Suppressor macrophage (primary cell): ENCODE measurements at places on chromosomes 6 and 20.
A peak's percentile ranks its signal among the peaks of the same experiment; 100 is the strongest.

- DNase-seq, result peak; percentile 67
Measured at GRCh38 chr20:63495741-63496595, 2.9 kb downstream of the EEF1A2 start.

- no peak for DNase-seq
Measured at GRCh38 chr6:121596441-121596840, 161.0 kb downstream of the GJA1 start.

- peak; percentile 72 for DNase-seq
Measured at GRCh38 chr6:30357678-30358540, 13.0 kb downstream of the RPP21 start.

- no peak for DNase-seq
Measured at GRCh38 chr6:17869010-17869752, 118.3 kb downstream of the KIF13A start.

GRCh38 chr6:116111552-116112528, 11.2 kb downstream of the NT5DC1 start:
- no peak for DNase-seq

- DNase-seq, result no peak
Measured at GRCh38 chr6:143361536-143362191, 88.8 kb downstream of the ADAT2 start.

- peak; percentile 31 for DNase-seq
Measured at GRCh38 chr6:111260570-111261298, 173.4 kb downstream of the SLC16A10 start.

DNA sequence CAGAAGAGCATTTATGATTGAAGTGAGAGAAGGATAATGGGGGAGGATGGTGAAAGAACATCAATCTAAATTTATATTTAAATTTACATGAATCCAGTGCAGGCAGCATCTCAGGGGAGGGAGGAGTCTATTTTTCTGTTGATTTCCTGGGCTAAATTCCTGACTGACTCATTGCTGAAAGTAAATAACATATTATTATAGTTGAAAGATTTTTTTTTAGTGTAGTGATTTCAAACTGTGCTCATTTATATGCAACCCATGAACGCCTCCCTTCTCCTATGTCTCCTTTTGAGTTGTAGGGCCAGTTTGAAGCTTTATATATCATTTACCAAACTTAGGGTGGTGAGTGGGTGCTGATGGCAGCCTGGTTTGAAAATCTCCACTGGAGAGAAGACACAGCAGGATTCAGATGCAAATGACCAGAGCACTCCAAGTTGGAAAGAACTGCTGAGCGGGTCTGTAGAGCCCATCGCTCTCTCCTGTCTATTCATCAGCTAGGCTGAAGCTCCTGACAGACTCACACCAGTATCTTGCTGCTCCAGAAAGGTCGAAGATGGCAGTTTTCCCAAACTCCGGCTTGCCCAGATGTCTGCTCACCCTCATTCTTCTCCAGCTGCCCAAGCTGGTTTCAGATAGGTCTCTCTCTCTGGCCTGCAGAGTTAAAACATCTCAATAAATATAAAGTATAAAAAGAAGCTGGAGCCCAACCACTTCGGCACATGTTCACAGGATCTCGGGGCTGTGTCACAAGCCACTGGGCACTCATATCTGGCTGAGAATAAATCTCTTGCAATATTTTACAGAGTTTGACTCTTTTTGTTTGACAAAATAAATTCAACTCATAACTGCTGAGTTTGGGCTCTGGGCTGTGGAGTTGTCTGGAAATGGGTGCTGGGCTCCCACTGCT, 18.3 kb downstream of the BTN2A1 start:
- no peak for DNase-seq
